ENCODE measurements at places on chromosomes 7 and 10. TPM values are rescaled to one million over a fixed set of nuclear protein-coding genes. Genes with fewer than 3 reads are reported as not detected.

DNA sequence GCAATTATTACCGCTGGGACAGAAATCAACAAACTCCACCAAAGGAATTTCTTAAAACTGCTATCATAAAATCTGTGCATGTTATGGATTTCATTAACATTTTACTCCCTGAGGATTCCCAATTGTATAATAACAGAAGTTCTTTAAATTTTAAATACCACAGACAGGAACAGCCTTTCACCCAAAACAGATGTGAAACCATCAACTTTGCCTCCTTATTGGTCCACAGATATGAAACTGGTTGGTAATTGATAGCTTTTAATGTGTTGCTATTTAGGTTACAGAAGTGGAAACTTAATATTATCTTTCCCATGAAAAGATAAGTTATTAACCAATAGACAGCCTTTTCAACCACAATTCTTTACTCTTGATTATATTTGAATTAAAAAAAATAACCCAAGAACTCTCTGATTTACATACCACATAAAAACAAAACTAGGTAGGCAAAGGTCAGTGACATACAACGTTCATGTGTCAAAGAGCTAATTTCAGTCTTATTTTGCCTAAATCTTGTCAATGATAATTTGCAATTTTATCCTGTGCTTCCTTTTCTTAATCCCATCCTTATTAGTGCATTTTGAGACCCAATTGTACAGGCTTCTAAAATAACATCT is 90.0 kb downstream of the NRP1 start:
- no peak for DNase-seq

GRCh38 chr7:124801330-124801895 is 35.8 kb upstream of the GPR37 start:
- no peak for DNase-seq

STRA8 gene
- total RNA-seq = not detected

OR2A12 gene
- not detected for total RNA-seq

ZDHHC4 gene
- 35.9 TPM for total RNA-seq

All from left ventricle myocardium superior (tissue), 1 donor.